ENCODE measurements at places on chromosomes 13 and 19.

DNA sequence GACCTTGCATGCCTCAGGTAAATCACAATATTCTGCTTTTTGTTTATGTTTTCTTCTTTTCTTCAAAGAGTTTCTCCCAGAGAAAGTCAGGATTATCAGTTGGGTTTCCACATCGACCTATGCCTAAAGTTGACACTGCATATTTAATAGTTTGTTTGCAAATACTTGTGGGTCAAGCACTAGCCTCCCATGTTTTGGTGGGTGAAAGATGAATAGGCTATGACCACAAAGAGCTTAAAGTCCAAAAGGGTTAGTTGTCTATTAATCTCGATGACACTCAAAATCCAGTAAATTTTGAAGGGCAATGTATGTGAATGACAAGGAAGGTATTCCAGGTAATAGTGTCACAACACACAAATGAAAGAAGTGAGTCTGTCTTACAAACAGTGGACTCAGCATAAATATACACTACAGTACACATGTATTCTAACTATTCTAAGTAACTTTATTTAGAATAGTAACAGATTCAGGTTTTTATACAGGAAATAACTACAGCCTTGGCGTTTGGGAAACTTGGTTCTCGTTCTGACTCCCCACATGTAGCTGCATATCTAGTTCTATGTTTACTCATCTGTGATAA, 667.1 kb downstream of the PCDH17 start:
- DNase-seq: no peak

DNA sequence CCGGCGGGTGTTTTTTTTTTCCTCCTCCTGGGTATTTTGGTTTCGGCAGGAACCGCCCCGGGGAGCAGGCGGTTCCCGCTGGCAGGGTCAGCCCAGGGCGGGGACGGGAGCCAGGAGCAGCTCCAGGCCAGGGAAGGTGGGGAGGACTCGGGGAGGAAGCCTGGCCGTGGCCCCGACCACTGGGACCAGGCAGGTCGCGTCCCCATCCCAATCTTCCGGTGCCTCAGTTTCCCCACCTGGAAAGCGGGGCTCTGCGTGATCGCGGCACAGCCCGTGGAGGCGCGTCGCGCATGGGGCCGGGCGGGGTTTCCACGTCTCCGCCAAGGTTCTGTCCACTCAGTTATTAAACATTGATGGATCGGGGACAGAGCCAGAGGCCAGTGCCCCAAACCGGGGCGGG, 34.8 kb downstream of the IL12RB1 start:
- no peak for DNase-seq

GRCh38 chr13:112690283-112690929, 568 bp downstream of the ATP11A start:
- DNase-seq: peak; percentile 39

- DNase-seq: no peak
Observed at GRCh38 chr13:53182724-53183123, 154.1 kb downstream of the OLFM4 start.

DNA sequence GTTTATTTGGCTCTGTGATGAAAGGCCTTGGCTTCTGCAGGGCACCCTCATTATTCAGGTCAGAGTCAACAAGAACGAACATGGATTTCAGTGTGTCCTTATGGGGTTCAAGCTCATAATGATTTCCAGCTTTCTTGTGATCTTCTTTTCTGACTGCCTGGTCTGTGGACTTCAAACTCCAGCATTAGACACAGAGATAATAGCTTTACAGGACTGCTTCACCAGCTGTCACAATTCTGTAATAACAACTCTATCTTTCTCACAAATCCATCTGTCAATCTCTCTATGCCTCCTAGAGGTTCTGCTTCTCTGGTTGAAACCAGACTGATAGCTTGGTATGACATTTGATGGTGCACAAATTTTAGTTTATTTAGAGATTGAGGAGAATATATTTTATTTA, 13.1 kb upstream of the SLITRK6 start:
- DNase-seq: no peak

GRCh38 chr19:43811837-43812236, 9.6 kb upstream of the LYPD5 start:
- DNase-seq: no peak

Data from NCI-H1105 treated with DMSO at 0.1 percent for 48 hours (cell line).